Thymus (tissue), 14 donors: ENCODE measurements at places on chromosomes 6 and 20. TPM values are rescaled to one million over a fixed set of nuclear protein-coding genes. Genes with fewer than 3 reads are reported as not detected.

Gene LAMP5
- total RNA-seq = 0.99 TPM

DNA sequence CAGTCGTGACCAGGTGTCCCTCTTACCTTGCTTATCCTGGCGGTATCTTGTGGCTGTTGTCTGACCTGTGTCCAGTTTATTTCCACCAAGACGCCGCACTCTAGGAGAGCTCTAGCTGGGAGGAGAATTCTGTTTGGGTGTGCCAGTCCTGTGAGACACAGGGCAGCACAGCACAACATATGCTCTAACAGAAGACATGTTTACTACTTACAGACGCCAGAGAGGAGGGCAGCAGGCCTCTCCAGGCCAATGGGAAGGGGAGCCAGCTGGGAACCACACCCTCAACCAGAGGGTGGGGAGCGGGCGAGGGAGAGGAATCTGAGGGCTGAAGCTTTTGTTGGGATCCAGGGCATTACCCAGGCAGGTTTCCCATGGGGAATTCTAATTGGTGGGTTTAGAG is 25.2 kb upstream of the FERMT1 start:
- no peak for DNase-seq

Gene WFDC5
- total RNA-seq = 0.52 TPM

DNA sequence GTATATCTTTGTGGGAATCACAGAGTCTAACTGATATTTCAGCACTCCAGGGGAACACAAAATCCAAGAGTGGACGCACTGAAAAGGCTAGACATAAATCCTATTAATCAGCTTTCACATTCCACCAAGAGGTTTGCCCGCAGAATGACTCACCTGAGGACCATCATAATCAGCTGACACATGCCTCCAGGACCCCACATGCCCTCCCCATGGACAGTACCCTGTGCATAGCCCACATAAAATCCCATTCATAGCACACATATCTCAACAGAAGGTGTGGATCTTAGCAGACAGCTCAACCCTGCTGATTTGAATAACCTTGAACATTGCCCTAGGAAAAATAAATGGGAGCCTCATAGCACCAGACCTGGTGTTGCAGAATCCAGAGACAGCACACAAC is 246.8 kb upstream of the TENT5A start:
- no peak for DNase-seq

- DNase-seq = no peak
These were observed 119.3 kb downstream of the RNASET2 start for GRCh38 chr6:166836785-166837718.

Gene SMPDL3A
- total RNA-seq = 10.2 TPM

DNA sequence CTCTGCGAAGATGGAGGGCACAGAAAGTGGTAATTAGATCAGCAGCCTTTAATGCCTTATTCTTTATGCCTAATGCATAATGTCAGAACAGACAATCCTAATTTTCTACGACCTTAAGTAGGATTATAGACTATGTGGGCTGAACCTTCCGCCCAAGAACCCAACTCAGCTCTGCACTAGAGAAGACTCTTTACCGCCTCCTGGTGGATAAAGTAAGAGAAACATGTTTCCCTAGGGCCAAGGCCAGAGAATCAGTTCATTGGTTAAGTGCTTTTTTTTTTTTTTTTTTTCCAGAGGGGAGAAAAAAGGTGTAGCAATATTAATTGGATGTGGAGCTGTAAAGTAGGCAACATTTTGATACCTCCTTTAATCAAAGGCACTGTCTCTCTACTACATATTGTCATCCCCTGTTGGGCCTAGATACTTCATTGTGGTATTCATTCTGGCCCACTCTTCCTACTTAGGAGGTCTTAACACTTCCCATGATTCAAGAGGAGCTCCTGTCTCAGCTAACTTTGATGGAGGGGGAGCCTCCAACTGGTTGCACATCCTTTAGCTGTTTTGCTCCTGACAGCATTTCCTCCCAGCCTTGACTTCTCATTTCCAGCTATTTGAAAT is 124.9 kb upstream of the NRN1 start:
- no peak for DNase-seq

DNA sequence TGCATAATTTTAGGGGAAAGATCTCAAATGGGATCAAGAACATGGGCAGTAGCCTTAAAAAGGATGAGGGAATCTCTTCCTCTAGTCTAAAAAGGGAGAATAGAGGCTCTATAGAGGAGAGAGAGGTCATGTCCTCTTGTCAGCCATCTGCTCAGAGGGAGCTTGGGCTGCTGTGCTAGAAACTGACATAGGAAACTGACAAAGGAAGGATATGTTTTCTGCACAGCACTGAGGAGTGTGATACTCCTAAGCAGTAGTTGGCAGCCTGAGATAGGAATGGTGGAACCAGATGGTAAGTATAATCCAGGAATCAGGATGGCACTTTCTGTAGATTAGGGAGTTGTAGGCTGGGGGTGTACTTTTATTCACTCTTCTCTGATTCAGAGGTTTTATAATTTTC is 59.2 kb downstream of the PTPRA start:
- DNase-seq = no peak

- DNase-seq = no peak
These were observed 57.0 kb upstream of the AIG1 start for GRCh38 chr6:143003676-143004075.

GRCh38 chr6:126156973-126157372 is 170.6 kb downstream of the TRMT11 start:
- no peak for DNase-seq

Gene TCF15
- total RNA-seq = 0.42 TPM

Gene SLPI
- total RNA-seq = 28.0 TPM

DNA sequence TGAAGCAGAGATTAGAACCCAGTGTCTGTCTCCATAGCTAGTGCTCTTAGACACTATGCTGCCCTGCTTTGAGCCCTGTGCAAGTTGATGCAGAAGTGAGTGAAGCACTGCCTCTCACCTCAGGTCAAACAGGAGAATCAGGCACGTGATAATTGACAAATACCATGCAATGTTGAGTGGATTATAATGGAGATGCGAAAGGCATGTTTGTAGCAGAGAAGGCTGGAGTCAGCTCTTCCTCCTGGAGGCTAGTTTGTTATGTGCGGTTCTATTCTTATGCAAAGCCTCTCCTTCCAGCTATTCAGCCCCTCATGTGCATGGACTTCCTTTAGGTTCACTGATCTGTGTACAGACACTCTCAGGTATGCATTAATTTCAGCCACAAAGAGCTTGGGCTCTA is 108.5 kb downstream of the MANEA start:
- DNase-seq = no peak

Gene JAG1
- total RNA-seq = 8.1 TPM

GRCh38 chr6:44527181-44527580 is 139.7 kb downstream of the CDC5L start:
- DNase-seq = no peak

DNA sequence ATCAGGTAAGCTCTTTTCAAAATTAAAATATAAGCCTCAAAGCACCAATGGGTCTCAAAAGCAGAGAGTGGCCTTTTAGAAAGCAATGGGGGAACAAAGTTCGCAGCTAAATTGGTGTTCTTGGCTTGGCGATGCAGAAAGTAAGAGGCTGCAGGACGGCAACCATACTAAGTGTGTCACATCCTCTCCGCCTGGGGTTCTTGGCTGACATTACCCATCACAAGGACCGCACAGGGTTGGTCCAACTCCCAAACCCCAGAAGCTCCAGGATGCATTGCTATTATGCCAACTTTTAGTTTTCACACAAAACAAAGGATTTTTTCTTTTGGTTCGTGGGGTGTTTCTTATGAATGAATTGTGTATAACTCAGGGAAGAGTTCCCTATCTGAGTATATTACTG is 124.8 kb downstream of the PRKN start:
- DNase-seq = no peak

DNA sequence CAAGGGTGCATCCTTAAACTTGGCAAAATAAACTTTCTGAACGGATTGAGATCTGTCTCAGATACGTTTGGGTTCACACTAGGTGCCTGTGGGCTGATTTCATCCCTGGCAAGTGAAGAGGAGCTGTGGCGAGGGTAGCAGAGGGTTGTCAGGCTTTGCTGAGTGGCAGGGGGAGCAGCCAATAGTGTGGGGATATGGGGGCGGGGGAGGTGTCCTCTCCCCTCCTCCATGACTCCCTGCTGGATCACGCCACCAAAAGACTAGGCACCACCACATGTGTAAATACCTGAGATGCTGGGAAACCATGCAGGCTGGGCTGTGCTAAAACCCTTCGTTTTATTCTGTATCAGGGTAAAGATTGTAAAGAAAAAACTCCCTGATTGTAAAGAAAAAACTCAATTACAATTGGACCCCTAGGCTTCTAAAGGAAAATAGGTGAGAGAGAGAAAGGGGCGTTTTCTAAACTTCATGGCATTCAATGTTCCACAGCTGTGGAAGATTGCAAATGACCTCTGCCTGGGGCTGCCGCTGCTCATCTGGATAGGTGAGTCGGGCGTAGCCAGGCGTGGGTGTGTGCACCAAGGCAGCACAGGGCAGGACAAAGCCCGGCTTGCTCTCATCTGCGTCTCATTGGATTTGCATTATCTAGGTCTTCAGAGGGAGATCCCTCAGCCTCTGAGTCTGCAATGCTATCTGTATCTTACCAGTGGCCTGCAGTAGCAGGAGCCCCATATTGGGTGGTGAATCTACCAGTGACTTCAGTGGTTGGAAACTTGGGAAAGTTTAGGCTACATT is 26.9 kb upstream of the ADTRP start:
- DNase-seq = no peak

DNA sequence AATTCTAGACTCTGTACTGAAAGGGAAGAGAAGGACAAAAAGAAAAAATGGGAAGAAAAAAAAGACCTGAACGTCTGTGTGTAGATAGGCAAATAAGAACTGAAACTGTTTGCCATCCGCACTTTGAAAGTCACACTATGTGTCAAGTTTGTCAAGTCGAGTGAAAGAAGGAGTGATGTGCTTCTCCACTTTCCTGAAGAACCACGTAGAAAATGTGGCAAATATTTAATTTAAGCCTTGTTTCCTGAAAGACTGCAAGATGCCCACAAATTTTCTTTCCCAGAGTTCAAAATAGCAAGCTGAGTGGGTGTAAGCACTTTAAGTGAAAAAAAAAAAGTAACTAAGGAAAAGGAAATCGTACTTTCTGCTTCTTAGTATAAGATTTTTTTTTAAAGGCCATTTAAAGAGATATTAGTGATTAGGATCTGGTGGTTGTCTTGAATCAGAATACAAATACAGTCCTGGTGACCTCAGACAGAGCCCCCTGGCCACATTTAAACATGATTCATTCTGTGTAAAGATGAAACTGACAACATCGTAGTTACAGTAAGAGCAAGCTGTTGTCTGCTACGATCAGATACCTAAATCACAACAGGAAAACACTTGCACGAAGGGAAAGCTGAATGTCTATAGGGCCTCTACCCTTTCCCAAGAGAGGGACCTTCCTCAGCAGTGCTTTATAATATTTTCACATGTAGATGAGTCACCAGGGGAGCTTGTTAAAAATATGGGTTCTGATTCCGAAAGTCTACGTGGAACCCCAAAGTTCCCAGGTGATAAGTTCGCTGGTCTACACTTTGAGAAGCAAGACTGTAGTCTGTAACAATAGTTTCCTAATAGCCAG is 102.3 kb downstream of the HIVEP2 start:
- peak; percentile 30 for DNase-seq

GRCh38 chr6:108872141-108872557 is 23.9 kb downstream of the ARMC2 start:
- DNase-seq = no peak

GRCh38 chr20:40599987-40600386 is 89.0 kb downstream of the MAFB start:
- DNase-seq = no peak

- DNase-seq = no peak
These were observed 12.1 kb upstream of the SNHG17 start for GRCh38 chr20:38447251-38447661.

DNA sequence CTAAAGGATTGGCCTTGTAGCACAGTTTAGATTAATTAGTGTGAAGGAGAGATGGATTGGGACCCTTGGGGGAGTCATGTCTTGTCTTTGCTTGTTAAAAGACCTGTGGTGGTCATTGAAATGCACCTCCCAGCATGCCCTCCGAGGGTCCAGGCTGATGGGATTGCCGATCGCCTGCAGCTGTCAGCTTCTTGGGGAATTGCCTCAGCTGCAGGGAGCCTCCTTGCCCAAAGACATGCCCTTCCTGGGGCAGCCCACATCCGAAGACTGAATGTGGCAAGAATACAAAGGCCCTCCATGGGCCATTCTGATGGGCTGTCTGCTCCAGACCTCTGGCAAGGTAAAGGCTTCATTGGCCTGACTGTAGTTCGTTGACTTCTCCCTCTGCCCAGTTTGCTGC is 150.7 kb downstream of the FARS2 start:
- DNase-seq = no peak

DNA sequence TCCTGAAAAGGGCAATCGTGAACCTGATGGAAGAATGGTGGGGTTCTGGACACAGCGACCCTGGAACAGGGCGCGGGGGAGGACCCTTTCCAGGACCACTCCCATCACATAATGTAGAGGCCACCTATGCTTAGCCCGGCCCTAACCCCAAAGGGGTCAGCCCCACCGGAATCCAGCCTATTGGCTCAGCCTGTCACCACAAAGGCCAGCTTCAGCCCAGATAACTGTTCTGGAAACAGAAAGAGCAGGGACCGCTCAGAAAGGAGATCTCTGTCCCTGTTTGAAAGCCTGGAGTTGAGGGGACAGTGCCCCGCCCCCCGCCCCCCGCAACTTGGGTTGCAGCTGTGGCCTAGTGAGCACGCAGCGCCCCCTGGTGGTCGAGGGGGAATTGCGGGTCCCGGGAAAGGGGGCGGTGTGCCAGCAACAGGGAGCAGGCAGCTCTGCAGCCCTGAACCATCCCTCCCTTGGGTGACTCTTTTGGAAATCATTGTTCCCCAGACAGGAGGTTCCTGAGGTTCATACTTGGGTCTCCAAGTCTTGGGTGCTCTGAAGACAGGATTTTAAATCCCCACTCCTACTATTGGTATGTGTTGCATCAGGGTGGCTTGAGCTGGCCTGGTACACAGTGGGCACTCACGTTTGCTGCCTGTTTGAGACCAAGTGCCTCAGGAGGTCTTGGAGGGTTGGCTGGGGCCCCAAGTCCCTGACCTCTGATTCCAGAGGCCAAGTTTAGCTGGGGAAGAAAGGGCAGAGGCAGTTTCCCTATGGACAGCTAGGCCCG is 1.5 kb downstream of the SIGLEC1 start:
- peak; percentile 54 for DNase-seq

DNA sequence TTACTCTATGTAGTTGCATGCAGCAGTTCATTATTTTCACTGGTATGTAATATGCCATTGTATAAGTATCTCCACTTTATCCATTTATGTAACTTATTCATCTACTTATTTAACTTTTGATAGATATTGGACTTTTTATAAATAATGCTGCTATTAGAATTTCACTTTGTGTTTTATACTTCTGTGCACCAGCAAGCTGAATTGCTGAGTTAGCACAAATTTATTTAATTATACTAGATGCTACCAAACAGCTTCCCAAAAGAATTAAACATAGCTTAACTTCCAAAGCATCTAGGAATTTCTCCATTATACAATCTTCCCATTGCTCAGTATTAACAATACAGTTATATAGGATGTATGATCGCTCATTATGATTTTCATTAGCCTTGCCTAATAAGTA is 308.0 kb upstream of the FKBP1C start:
- no peak for DNase-seq

Gene FAM83B
- total RNA-seq = 6.6 TPM
